ENCODE measurements at places on chromosomes 13 and 19.

- no peak for DNase-seq
Measured at GRCh38 chr13:39777021-39777420, 121.6 kb downstream of the COG6 start.

DNA sequence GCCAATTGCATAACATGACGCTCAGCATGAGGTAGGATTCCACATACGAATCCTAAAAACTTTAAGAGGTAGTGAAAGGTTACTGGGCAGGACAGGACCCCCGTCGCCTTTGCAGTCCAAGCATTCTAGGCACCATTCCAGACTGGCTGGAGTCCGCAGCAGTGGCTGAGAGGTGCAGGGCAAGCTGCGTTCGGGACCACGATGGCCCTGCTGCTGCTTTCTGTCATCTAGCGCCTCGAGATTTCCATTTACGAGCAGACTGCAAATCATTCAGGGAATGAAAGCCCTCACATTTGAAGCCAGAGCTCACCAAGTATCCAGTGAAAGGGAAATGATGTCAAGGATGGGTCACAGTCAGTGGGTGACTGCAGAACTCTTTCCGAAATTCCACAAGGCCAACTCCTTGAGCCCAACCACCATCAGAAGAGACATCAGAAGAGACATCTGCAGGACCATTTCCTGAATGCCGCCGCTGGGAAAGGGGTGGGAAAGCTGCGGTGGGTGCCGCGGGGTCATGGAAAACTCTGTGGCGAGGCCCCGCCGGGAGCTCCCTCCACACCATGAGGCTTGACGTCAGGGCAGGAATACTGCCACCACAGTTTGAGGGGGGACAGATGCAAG is 88.3 kb downstream of the COL4A1 start:
- no peak for DNase-seq

GRCh38 chr19:1651568-1652291 is 685 bp downstream of the TCF3 start:
- DNase-seq = no peak

- no peak for DNase-seq
Measured at GRCh38 chr19:6070207-6070681, 40.1 kb downstream of the RFX2 start.

GRCh38 chr19:45745606-45746005 is 12.4 kb downstream of the MEIOSIN start:
- DNase-seq = no peak

- DNase-seq = no peak
Measured at GRCh38 chr13:41639237-41639904, 182.0 kb downstream of the RGCC start.

- no peak for DNase-seq
Measured at GRCh38 chr19:46428239-46429135, at the start of gene PNMA8C. TSS of gene PNMA8C (minus strand) at chr19:46428936. CDS start at chr19:46428359, 577 bp downstream.
